RPMI7951 (cell line): ENCODE measurements at places on chromosomes 7 and 10.
A peak's percentile ranks its signal among the peaks of the same experiment; 100 is the strongest.

DNA sequence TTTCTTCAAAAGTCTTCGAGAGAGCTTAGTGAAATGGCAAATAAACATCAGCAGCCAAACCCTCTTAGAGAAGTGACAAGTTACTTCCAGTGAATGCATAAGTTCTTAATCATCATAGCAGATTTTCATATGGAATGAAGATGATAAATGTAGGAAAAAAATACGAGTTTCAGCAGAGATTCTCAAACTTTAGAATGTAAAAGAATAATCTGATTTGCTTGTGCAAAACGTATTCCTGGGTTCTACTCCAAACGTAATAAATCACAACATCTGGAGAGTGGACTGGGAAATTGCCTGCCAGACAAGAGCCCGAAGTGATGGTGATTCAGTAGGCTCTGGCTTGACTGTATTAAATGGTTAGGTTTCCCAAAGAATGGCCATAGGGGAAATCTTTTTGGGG is 62.2 kb downstream of the AKR1E2 start:
- DNase-seq, result no peak

GRCh38 chr10:33132626-33133025 is 174.6 kb upstream of the ITGB1 start:
- DNase-seq, result no peak

DNA sequence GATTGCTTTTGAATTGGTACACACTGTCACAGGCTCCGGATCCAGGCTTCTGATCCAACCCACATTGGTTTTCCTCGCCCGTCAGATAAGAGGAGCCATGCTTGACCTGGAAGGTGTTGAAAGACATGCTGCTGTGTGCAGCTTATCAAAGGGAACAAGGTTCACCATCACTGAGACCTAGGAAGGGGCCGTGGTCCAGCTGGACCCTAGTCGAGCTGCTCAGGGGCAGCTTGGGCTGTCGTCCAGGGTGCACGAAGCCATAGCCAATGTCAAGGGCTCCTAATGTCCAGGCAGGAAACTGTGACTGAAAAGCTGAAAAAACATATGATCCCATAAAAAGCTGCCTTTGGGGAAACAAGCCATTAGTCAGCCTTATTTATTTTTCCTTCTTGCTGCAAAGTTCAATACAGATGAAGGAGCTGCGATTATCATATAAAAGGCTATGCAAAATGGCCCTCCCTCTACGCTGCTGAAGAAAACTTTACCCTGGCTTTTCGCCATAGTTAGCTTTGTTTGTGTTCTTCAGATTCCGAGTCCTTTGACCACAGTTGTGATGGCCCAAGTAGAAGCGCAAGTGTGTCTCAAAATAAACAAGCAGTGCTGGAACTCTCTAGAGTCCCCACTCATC is 118.0 kb downstream of the CREB5 start:
- DNase-seq, result peak; percentile 11

DNA sequence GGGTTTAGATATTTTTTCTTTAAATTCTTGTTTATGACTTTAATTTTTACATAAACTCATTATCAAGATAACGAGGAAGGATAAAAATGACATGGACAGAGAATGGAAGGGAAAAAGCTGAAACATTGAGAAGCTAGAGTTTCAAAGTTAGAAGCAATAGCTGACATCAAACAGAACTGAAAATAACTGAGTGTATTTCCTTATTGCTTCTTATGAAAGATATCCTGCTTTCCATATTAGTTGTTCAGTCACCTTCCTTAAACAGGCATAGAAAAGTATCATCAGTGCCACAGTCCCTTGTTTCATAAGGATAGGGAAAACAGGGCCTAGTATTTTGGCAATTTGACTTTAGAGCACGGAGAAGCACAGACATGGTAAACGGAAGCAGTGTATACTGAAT is 460.5 kb upstream of the GHITM start:
- DNase-seq, result no peak

DNA sequence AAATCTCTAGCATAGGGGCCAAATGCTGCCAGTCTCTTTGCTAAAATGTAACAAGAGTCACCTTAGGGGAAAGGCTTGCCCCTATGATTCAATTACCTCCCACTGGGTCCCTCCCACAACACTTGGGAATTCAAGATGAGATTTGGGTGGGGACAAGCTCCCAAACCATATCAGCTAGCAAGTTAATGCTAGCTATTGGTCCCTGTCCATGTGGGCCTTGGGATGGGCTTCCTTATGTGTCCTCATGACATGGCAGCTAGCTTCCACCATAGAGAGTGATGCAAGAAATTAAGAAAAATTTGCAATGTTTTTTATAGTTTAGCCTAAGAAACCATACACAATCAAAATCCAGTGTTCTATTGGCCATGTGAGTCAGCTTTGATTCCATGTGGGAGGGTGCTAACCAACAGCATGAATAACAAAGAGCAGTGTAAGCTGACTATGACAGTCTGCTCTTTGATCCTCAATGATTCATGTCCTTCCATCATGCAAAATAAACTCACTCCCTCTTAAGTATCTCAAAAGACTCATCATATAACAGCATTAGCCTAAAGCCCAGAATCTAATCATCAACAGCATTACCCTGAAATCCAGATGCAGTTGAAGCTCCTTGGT is 21.7 kb upstream of the ZNF365 start:
- peak; percentile 49 for DNase-seq

GRCh38 chr7:91519241-91520158 is 255.3 kb downstream of the FZD1 start:
- DNase-seq, result peak; percentile 45

GRCh38 chr10:27446091-27446918 is 57.8 kb upstream of the RAB18 start:
- peak; percentile 26 for DNase-seq

GRCh38 chr7:40916813-40917212 is 782.0 kb downstream of the SUGCT start:
- no peak for DNase-seq

DNA sequence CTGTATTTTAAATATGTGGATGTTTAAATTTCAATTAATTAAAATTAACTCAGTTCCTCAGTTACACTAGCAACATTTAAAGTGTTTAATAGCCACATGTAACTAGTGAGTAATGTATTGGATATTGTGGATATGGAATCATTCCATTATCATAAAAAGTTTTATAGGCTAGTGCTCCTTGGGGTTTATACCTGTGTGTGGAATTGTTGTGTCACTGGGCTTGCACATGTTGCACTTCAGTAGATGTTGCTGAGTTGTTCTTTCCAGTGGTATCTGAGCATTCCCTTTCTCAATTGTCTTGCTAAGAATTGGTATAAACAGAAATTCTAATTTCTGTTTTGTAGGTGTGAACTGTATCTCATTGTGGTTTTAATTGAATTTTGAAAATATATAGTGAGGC is 113.0 kb downstream of the ADK start:
- no peak for DNase-seq

DNA sequence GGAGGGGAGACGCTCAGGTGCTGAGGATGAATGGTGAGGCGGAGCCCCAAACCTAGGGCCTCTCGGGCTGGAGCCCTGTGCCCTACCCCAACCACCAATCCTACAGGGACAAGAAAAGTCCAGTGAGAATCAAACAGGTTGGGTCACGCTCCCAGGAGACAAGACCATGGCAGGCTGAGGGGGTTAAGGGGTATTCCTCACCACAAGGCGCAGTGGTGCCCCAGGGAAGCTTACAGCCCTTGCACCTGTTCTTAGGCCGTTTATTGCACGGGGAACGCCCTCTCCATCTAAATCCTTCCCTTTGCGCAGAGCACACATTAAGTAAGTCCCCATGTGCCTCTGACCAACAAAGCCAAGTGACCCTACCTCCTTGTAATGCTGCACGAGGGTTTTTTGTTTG is 3.5 kb downstream of the FZD9 start:
- no peak for DNase-seq

DNA sequence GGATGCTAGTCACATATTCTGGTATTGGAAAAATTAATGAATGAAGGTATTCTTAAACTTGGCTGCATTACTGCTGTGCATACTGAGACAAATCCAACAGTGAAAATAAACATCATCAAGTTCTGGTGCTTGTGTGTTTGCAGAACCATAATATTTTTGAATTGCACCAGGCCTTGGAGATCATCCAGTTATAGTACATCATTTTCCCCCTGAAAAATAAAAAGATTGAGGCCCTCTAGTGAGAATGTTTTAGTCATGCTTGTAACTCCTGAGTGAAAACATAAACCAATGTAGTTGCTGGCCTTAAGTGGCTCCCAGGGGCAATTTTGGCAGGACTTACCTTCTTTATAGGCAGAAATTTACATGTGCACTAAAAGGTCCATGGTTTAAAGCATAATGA is 218.8 kb upstream of the TMEM229A start:
- DNase-seq, result no peak

GRCh38 chr7:101542527-101543241 is 86.4 kb downstream of the MYL10 start:
- peak; percentile 31 for DNase-seq

DNA sequence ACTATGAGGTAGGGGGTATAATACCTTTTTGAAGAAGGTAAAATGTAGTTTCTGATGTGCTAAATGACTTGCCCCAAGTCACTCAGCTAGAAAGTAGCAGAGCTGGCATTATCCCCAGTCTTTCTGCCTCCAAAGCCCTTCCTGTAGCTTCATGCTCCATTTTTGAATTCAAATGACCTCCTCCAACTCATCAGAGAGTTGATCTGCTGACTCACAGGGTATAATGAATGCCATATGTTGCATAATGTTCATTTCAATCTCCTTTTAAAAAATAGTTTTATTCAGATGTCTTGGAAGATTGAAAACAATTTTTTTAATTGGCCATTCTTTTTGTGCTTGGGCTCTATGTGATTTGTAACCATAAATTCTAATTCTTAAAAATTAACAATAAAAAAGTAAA is 272.8 kb upstream of the IMMP2L start:
- peak; percentile 87 for DNase-seq

- no peak for DNase-seq
Measured at GRCh38 chr7:111734954-111735660, 172.8 kb upstream of the IMMP2L start.

GRCh38 chr7:113636727-113637421 is 281.9 kb downstream of the PPP1R3A start:
- peak; percentile 34 for DNase-seq

GRCh38 chr10:80526218-80526617 is 11.5 kb upstream of the SH2D4B start:
- no peak for DNase-seq

GRCh38 chr7:45623157-45623556 is 49.0 kb downstream of the ADCY1 start:
- DNase-seq, result no peak

- peak; percentile 76 for DNase-seq
Measured at GRCh38 chr10:60964257-60965235, 20.6 kb upstream of the RHOBTB1 start.

- no peak for DNase-seq
Measured at GRCh38 chr10:59229441-59229840, 53.0 kb downstream of the PHYHIPL start.

- peak; percentile 59 for DNase-seq
Measured at GRCh38 chr7:112452102-112452888, 2.0 kb downstream of the IFRD1 start.

DNA sequence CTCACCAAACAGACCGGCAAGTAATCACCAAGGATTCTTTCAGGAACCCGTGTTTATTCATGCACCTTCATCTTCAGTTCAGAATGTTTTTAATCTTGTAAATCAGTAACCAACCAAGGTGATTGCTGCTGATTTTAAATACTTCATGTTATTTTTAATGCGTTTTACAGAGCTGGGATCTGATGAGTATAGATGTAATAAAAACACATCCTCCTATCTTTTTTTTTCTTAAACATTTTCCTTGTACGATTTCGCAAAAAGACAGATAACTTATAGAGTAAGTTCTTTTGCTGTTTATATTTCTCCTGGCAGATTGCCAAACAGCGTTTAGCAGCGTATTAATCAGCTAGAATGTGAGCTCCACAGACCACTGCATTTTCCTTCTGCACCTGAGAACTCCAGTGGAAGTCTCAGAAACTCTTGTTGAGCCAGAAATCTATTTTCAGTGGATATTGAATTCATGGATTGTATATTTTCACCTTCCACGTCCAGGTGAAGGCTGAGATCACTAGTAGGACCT is 397.8 kb upstream of the NRP1 start:
- DNase-seq, result no peak

DNA sequence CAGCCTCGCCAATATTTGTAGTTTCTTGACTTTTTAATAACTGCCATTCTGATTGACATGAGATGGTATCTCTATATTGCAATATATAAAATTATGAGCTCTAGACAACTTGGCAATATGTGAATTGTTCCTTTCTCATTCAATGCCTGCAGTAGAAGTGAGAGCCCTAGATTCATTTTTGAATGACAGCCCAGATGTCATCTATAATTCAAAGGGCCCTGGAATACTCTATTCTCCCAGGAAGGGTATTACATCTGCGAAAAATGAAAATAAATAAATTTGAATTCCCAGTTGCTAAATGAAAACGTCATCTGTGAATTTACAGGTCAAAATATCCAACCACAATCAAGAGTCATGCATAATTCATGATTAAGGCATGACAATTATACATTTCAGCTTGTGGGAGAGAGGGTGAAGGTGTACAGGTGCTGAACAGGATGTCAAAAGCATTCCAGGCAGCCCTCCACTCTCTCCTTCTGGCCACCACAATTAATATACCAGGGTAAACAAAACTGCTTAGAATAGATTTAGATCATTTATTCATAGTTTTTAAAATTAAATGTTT is 1147.3 kb downstream of the XPNPEP1 start:
- DNase-seq, result peak; percentile 38

- no peak for DNase-seq
Measured at GRCh38 chr10:118729641-118730258, 25.0 kb downstream of the CACUL1 start.

DNA sequence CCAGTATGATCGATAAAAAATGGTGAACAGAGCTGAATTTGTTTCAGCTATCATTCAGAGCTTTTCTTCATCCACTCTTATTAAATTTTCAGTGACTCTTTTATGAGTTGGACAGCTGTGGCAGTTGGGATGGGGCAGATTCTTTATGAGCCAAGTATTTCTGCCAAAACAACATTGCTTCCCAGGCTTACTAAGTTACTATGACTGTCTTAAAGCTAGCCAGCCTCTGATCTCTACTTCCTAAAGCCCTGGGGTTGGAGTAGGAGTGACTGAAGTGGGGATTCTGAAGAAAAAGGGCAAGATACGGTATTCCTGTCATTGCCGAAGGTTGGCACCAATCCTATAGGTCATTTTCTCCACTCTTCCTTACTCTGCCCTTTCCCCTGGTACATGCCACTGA is 12.7 kb downstream of the RPP30 start:
- DNase-seq, result no peak

- no peak for DNase-seq
Measured at GRCh38 chr10:76759681-76760080, 877.9 kb downstream of the KCNMA1 start.

DNA sequence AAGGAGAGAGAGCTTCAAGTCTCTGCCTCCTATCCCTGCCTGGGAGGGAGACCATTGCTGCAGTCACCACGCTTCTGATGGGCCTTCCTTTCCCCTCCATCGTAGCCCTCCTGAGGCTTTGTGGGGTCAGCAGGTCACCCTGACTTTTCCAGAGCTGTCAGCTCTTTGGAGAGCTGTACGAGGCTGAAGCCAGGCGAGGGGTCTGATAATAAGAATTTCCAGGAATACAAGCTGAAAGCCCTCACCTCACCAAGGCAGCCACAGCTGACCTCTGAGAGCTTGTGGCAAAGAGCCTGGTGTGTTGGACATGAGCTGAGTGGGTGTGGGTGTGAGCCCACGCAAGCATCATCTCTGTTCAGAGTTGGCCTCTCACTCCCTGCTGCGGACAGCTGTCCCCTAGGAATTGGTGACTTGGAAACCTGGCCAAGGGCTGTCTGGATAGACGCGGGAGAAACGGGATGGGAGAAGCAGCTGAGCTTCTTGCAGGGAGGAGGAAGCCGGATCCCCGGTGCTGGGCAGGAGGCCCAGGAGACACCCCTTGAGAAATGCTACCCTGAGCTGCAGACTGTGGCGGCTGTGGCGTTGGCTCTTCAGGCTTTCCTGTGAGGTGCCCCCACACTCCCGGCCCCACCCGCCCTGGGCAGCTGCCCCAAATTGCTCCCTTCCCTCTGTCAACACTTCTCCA is 122.1 kb upstream of the BTBD16 start:
- peak; percentile 32 for DNase-seq
